Activated naive CD4-positive, alpha-beta T cell (primary cell): ENCODE measurements at places on chromosomes 2 and 18.
A peak's percentile ranks its signal among the peaks of the same experiment; 100 is the strongest.

GRCh38 chr2:112199188-112199587 is 55.7 kb downstream of the ZC3H8 start:
- DNase-seq, result no peak

GRCh38 chr2:168896783-168897182 is 4.3 kb upstream of the G6PC2 start:
- DNase-seq, result no peak

DNA sequence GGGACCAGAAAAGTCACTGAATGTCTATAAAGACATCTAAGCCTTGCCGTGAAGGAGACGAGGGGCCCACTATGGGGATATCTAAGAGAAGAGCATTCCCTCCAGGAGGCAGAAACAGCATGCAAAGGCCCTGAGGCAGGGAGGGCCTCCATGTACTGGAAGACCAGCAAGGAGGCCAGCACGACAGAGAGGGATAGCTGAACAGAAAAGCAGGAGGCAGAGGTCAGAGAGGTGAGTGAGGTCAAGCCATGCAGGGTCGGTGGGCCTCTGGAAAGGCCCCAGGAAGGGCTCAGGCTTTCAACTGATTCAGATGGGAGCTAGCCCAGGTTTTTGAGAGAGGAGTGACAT is 5.7 kb downstream of the TRABD2A start:
- DNase-seq, result no peak

DNA sequence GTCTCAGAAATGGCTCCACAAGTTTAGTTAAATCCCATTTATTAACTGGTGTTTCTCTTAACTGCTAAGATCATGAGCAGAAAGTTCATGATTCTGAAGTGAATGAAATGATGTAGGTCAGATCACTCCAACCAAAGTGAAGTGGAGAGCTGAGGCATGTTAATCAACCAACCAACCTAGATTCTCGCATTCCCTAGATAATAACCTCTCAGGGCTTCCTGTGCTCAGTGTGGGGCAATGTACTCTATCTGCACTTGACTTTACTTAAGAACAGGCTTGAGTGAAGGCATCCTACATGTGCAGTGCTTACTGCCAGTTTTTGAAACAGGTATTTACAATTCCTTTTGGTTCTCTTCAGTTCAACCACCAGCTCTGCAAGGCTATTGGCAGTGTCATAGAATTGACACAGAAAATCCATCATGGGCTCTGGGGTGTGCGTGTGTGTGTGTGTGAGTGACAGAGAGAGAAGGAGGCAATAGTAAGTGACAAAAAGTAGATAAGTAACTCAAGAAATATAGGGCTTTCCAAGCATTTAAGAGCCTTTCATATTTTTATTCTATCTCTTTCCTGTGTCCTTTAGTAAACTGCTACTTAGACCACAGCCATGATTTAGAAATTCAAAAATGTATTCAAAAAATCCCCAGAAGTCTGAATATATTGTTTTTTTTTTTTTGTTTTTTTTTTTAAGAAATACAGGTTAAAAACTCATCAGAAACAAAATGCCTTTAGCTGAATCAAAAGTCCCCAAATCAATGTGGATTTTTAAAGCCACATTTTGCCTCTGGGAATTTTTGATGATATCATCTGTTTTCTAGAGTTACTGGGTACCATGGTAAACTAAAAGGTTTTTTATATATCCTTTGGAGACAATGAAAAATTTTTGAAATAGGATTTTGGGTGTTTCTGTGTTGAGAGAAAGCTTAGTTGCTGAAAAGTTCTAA is 28.6 kb downstream of the DOCK10 start:
- DNase-seq, result no peak

DNA sequence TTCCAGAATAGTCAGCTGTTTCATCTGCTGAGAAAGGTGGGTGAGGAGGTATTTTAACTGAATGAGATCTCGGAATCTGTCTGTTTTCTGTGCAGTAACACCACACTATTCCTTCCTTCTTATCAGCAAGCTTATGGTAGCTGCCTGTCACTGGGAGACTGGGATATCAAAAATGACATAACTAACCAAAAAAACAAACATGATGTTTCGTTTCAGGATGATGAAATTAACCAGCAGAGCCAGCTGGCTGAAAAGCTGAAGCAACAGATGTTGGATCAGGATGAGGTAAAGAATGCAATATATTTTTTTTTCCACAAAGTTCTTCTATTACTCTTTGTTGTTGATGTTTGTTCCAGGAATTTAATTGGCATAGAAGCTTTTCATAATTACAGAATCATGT is 59.8 kb upstream of the LYPD6B start:
- no peak for DNase-seq

DNA sequence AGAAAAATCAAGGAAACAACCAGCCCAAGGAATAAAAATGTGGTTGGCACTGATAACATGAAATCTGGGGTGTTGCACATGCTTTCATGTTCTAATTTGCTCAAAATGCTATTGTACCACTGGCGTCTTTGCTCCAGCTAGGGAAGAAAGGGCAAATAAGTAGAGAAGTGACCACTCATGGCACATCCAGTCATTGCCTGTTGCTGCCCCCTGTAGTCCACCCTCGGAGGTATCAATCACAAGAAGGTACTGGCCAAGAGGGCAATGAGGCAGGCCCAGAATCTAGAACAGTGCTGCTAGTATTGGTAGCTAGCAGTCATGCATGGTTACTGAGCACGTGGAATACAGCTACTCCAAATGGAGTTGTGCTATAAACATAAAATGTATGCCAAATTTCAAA is 213.4 kb downstream of the CDCA7 start:
- no peak for DNase-seq

DNA sequence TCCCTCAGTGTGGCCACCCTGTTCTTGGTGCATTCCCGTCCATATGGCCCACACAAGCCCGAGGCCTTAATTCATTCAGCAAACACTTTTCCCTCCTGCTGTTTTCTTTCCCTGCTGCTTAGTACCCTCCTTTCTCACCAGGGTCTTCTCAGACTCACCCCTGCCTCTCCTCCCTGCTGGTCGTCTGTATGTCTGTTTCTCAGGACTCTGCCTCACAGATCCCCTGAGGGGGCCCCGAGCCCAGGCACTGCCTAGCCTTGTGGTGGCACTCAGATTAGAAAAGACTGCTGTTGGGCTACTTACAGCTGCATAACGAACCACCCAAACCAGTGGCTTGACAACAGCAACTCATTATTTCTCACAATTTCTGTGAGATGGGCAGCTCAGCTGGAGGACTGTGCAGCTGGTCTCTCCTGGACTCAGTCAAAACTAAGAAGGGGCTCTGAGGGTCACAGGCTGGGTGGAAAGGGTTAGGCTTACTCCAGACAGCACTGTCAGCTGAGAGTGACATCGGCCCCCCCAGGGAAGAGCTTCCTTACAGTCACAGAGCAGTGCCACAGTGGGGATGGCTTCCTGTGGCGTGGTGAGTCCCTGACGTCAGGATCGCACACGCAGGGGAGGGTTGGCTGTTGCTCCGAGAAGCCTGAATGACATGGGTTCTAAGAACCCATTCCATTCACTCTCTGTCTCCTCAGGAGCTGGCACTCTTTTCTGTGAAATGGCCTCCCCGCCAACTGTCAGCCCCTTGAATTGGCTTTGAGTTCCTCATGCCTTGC is 139.0 kb downstream of the UXS1 start:
- peak; percentile 17 for DNase-seq

DNA sequence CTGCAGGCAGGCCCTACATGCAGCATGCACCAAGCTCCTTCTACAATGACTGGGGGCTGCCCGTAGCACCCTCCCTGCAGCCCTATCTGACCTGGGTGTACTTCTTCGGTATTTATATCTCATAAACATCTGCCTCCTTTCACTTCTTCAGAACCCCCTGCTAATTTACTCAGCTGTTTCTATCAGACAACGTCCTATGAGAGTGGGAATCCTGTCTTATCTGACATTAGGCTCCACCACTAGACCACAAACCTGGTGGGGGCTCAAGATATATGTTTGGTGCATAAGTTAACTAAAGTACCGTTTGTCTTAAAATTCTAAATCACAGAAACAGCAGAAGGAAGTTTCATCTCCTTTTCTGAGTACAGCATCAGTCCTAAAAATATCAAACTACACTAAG is 10.6 kb downstream of the HSBP1L1 start:
- no peak for DNase-seq

DNA sequence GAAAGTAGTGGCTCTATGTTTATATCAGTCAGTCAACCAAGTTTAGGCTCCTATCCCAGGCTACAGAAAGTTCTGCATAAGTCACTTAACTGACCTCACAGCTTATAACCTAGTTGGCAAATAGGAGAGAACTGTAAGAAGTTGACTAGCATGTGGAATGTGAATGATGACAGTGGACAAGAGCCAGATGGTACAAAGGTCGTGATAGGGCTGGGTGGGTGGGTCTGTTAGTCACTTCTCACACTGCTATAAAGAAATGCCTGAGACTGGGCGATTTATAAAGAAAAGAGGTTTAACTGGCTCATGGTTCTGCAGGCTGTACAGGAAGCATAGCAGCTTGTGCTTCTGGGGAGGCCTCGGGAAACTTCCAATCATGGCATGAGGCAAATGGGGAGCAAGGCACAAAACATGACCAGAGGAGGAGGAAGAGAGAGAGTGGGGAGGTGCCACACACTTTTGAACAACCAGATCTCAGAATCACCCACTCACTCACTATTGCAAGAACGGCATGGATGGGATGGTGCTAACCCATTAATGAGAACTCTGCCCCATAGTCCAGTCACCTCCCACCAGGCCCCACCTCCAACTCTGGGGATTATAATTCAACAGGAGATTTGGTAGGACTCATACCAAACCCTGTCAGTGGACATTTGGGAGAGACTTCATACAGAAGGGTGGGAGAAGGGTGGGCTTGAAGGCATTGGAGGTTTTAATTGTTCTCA is 68.8 kb downstream of the LTBP1 start:
- DNase-seq, result no peak

- DNase-seq, result no peak
Observed at GRCh38 chr2:129984426-129984825, 5.0 kb downstream of the RAB6C start.

GRCh38 chr2:240372101-240372500 is 63.4 kb upstream of the GPC1 start:
- DNase-seq, result no peak

DNA sequence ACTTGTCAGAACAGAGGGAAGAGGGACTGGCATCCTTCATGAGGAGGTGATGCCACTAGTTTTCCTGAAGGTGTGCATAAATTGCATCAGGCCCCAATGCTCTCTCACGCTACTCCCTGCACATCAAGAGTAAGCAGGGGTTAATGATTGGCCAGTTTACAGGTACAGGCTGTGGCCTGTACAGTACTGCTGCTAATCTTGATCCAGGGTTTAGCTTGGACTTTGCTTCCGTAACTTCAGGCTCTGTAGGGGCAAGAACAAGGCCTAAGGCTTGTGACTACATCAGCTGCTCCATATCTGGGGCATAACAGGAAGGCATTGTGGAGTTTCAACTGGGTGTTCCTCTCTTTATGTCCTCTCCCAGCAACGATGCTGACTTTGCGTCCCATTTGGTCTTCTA is 96.8 kb upstream of the FZD7 start:
- no peak for DNase-seq

- no peak for DNase-seq
Observed at GRCh38 chr2:9222893-9223287, 16.3 kb downstream of the ASAP2 start.

DNA sequence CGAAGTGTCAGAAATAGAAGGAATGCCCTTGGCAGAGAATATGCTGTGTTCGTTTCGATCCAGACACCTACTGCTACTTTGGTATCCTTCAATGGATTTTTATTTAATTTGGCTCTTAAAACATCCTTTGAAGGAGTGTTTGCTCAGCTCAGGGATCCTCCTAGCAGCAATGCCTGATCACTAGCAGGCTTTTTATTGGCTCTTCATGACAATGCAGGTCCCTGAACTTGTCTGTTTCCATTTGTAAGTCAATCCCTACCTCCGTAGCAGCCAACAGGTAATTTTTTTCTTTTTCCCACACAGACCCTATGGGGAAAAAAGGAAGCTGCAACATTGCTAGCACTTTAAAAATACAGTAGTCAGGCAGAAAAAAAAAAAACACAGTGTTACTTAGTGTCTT is 366.2 kb upstream of the LRRTM1 start:
- no peak for DNase-seq

DNA sequence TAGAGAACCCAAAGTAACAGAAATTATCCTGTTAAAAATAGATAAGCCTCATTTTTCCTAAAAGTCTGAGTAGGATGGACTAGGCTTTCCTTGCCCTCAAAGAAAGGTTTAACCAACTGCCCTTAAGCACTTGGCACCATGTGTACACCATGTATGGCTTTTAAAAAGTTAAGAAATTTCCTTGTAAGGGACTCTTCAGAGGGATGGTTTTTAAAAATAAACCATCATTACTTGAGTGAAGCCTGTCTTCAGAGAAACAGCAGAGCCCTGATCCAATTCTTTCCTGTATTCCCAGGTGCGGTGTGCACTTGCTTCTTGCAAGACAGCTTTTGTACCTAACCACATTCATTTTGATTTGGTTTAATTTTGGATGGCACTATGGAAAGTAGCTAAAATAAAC is 1.1 kb upstream of the NEMP2 start:
- no peak for DNase-seq

DNA sequence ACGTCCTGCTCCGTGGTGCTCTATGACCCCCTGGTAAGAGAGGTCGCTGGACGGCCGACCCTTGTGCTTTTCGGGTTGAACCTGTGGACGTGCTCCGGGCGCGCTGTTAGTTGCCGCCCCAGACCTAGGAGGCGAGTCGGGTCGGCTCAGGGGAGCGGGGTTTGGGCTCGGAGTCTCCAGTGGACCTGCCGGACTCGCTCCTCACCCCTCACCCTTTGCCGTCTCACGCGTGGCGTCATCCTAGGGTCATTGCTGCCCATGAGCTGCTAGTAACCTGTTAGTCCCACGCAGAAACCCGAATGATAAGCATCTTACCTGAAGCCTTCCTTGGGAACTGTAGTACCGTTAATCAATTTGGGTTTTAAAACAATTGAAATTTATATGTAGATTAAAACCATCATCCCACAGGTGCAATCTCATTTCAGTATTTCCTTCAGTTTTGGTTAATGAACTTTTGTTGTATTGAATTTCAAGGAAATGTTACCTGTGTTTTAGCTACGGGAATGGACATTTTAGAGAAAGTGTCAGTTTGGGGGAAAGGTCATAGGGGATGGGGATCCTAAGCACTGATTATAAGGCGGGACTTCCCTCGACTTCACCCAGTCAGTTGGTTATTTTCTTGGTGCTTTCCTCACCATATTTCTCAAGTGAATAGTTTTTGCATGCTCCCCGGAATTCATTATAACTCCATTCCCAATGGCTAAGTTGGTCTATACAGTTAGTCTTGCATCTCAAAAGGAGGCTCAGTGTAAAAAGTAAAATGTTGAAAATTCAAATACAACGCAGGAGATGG is 536 bp downstream of the ELP2 start:
- DNase-seq, result no peak

- no peak for DNase-seq
Observed at GRCh38 chr2:193518041-193518817, 1323.5 kb upstream of the TMEFF2 start.

DNA sequence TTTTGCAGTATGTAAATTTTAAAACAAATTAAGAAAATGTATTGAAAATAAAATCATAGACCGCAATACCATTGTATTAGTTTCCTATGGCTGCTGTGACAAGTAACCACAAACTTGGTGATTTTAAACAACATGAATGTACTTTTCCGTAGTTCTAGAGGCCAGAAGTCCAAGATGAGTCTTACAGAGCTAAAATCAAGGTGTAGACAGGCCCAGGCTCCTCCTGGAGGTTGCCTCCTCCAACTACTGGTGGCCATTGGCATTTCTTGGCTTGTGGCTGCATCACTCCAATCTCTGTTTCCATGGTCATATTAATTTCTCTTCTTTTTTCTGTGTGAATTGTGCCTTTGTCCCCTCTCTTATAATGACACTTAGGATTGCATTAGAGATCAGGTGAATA is 59.2 kb upstream of the ETAA1 start:
- DNase-seq, result no peak
